ENCODE measurements at places on chromosomes 12 and 14. TPM values are rescaled to one million over a fixed set of nuclear protein-coding genes. Genes with fewer than 3 reads are reported as not detected.

GRCh38 chr14:87409393-87409792, 583.6 kb downstream of the GALC start:
- DNase-seq: no peak

- DNase-seq: no peak
These were observed 151.4 kb upstream of the RGS6 start for GRCh38 chr14:71780822-71781221.

DNA sequence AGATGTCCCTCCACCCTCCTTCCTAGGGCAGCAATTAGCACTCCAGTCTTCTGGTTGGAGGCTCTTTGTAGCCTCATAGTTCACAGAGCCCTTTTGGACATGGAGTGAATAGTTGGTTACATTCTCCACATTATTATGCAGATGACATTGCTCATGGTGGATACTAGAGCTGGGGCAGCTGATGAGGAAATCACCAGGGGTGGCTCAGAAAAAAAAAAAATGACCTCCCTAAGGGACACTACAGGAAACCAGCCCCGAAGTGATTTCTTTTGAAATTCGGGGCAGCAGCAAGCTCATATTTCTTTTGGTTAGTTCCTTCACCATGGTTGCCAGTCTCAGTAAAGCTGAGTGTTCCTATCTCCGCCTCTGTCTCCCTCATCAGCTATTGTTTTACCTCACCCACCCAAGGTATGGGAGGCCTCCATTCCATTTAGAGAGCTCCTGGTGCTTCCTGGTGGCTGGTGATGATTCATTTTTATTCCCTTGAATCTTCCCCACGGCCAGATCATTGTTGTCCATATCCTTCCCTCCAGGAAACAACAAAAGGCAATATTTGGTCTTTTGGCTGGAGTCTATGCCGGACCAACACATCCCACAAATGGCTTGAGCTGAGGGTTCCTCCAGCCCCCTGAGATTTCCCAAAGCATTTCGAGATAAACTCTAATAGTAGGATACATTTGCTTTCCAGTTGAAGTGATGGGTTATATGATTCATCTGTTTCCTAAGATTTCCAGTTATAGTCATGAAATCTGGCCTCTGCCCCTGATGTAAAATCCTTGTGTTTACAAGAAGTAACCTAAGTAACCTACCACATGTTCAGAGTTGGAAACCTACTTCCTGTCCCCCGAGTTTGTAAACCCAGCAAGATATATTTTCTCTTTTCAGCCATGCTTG, 56.2 kb upstream of the NID2 start:
- DNase-seq: no peak

CHST11 gene
- 14.4 TPM for polyA plus RNA-seq

GUCY2C gene
- polyA plus RNA-seq: 0.71 TPM

- DNase-seq: no peak
These were observed 40.7 kb downstream of the STK38L start for GRCh38 chr12:27284751-27285150.

- no peak for DNase-seq
These were observed 44.4 kb downstream of the DGLUCY start for GRCh38 chr14:91158091-91158790.

NANOG gene
- 0.18 TPM for polyA plus RNA-seq

- no peak for DNase-seq
These were observed 51.8 kb downstream of the OTOGL start for GRCh38 chr12:80151131-80151530.

HOXC9 gene
- 2.1 TPM for polyA plus RNA-seq

- no peak for DNase-seq
These were observed 377.8 kb downstream of the DPF3 start for GRCh38 chr14:72515779-72516770.

- DNase-seq: no peak
These were observed 83.9 kb downstream of the GPATCH2L start for GRCh38 chr14:76235628-76236027.

- DNase-seq: no peak
These were observed 75.2 kb downstream of the CMAS start for GRCh38 chr12:22121224-22121623.

- no peak for DNase-seq
These were observed 277.3 kb upstream of the ATP2B1 start for GRCh38 chr12:89985935-89986334.

C1S gene
- polyA plus RNA-seq: 133 TPM

DNA sequence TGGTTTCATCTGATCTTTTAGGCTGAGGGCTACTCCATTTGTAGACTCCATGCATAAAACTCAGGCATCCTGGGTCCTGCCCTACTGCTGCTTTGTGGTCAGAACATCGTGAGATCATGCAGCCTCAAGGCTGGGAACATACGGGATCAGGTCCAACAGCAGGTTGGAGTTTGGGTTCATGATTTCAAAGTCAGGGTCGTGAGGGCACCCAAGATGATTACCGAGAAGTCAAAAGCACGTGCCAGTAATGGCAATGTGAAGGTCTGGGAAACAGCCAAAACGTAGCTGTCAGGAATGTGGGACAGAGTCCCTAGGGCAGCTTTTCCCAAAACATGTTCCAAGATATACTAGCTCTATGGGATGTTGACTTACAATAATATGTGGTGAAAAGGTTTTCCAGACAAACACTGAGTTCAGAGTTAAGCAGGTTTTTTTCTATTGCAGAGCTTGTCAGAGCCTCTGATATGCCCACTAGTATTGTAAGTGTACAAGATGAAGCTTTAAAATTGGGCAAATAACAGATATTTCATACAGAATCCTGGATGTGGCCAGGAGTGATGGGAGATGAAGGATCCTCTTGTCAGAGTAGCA, 130.3 kb upstream of the DNM1L start:
- no peak for DNase-seq

- DNase-seq: no peak
These were observed 7.5 kb upstream of the UBE2N start for GRCh38 chr12:93449277-93449676.

GRCh38 chr14:66403183-66403582, 83.0 kb upstream of the CCDC196 start:
- no peak for DNase-seq

DNA sequence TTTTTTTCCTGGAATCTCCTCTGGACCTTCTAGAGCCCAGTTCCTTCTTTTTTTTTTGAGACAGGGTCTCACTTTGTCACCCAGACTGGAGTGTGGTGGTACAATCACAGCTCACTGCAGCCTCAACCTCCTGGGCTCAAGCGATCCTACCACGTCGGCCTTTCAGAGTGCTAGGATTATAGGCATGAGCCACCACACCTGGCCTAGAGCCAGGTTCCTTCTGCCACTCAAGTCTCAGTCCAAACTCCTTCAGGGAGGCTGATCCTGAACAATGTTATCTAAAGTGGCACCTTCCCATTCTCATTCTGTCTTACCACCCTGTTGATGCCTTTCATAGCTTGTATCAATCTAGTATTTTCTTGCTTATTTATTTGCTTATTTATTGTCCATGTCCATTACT, 22.3 kb upstream of the ELK3 start:
- DNase-seq: no peak

LRRIQ1 gene
- polyA plus RNA-seq: 11.8 TPM

DNA sequence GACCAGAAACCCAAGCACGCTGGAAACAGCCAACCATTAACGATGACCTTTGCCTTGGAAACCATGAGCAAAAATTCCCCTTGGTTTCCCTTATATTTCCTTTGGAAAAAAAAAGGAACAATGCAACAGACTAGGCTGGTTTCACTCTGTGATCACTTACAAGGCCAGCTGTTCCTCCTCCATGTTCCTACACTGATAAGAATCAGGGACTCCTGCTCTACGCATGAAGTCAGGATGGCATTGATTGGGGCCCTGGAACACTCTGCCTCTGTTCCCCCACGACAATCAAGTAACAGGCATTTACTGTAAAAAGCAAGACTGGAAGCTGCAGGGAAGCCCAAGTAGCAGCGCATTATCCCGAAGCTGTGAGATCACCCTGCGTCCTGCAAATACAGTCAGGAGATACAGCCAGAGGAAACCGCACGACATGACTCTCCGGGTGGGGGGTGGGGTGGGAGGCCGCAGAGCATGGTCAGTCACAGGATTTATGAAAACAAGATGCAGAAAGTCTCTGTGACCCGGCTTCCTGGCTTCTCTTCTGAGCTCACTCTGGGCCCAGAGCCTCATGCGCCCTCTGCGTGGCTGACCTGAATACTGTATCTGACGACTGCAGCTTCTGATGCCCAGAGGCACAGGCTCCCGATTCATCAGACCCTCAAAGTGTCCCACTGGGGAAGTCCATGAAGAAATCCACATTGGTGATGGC, 31.1 kb downstream of the SSH1 start:
- peak; percentile 69 for DNase-seq

GRCh38 chr14:102795060-102795925, 18.0 kb downstream of the TRAF3 start:
- peak; percentile 60 for DNase-seq

GRCh38 chr12:643475-644302, 19.6 kb downstream of the NINJ2 start:
- DNase-seq: no peak

DNA sequence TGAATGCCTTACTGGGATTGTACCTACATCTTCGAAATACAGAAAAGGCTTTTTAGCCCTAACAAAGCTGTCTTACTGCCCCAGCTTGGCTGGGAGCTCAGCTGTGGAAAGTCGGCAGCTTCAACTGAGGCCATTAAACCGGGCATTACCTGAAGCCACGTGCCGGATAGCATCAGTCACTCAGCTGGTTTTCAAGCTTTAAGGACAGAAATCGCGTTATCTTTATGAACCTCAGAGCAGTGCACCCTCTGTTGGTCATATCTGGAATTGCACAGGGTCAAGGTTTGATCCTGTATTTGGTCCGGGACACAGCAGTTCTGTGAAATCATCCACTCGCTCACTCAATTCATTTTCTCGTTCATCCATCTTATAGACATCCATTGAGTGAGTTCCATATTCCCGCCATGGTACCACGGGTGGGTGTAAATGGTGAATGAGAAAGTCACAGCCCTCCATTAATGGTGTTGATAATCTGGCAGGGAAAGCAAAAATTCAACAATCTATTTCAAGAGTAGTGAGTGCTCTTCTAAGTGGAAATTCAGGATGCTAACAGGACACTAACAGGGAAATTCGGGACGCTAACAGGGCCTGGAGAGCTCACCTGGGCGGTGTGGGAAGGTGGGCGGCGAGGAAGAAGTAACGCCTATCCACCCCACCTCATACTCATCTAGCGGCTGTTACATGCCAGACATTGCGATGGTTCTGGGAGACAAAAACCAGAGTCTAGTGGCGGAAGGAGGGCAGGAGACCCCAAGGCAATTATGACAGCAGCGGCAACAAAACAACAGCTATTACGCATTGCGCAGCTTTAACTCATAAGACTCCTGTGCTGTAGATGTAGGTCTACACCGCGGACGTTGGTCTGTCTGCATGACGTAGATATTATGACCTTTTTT, 60.6 kb upstream of the TCL1A start:
- peak; percentile 3 for DNase-seq

- DNase-seq: no peak
These were observed 614.7 kb upstream of the TMEM132C start for GRCh38 chr12:127652281-127652680.

PTPRB gene
- polyA plus RNA-seq: 21.9 TPM

RBM25 gene
- polyA plus RNA-seq: 207 TPM

GRCh38 chr14:95320955-95321600, 1.4 kb upstream of the CLMN start:
- DNase-seq: no peak

SDR39U1 gene
- polyA plus RNA-seq: 51.3 TPM

DNA sequence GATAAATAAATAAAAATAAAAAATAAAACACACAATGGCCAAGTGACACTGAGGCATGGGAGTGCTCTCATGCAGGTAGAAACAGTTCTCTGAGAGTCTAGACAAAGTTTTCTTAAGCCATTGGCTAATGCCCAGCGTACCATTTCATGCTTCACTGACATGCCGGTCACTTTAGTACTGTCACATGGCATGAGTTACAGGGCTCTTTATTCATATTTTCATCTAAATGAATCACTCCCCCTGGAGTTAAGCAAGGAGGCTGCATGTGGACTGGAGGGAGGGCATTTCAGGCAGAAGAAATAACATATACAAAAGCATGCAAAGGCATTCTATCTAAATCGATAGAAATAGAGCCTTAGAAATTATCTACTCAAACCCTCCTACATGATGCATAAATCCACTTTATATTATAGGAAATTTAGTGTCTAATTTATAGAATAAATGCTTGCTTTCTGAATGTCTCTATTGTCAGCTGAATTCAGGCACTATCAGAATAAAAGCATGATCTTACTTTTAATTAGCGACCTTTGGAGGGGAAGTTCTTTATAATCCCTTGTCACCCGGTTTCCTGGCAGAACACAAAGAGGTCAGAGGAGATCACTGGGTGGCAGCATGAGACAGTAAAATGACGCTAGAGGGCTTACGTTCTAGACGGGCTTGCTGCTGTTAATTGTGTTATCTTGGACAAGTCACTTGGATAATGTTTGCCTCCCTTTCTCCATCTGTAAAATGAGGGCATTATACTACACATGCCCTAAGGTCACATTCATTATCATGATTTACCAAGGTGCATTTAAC, 17.5 kb downstream of the DYRK4 start:
- no peak for DNase-seq

KRT79 gene
- polyA plus RNA-seq: not detected

DNA sequence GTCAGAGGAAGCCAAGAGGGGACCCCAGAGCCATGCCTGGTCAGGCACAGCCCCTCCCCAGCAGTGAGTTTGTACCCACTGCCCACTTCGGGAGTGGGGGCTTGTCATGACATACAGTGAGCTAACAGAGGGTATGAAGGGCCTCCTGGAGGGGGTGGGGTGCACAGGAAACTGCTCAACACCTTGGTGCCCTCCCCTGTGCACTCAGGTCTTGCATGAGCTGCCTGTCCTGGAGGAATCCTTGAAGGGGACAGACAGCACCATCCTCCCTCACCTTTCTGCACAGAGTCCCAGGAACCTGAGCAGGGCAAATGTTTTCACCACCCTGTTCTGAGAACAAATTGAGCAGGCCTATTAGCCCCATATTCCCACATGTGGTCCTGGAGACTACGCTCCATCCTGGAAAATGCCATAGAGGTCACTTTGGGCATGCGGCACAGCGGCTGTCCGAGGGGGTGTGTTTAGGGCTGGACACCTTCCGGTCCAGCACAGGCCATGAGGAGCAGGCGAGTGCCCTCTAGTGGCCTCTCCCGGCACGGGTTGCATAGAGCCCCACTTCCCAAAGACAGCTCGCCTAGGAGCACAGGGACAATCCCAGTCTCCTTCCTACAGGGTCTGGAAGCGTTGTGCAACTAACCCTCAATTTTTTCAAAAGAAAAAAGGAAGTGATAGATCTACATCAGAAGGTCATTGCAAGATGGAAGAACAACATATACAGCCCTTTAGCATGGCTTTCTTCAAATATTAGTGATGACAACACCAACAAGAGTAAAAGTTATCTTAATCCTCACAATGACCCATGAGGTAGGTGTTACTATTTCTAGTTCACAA, 31.9 kb upstream of the ZFP36L1 start:
- peak; percentile 62 for DNase-seq

SPTB gene
- polyA plus RNA-seq: 3.1 TPM

GCH1 gene
- polyA plus RNA-seq: 5.6 TPM

LDHB gene
- polyA plus RNA-seq: 867 TPM

Data from right lung (tissue), 10 donors.